Smooth muscle cell of trachea (primary cell): ENCODE measurements at places on chromosomes 4 and X. TPM values are rescaled to one million over a fixed set of nuclear protein-coding genes. Genes with fewer than 3 reads are reported as not detected.

The CSAG2 gene
- not detected in 2 replicates for total RNA-seq

The ARX gene
- not detected in 2 replicates for total RNA-seq

The GAGE1 gene
- not detected in 2 replicates for total RNA-seq

The BMP15 gene
- total RNA-seq = not detected in 2 replicates

The ITIH6 gene
- total RNA-seq = not detected in 2 replicates

The ARMCX4 gene
- 5.1 and 6.5 TPM in 2 replicates for total RNA-seq

The CT45A5 gene
- not detected in 2 replicates for total RNA-seq
